ENCODE measurements at places on chromosomes 11 and 22.

DNA sequence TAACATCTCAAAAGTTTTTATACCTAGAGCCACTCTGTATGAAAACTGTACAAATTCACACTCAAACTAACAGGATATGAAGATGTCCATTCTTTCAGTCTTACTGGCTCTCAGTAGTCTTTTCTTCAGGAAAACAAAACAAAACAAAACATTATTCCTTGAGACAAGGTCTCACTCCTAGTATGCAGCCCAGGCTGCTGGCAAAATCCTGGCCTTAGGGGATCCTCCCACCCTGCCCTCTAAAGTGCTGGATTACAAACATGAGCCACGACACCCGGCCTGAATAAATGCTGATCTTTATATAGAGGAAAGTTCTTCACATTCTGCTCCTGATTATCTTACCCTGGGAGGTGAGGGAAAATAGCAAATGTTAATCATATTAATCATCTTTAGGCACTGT, 5.1 kb downstream of the APOL2 start:
- no peak for DNase-seq

DNA sequence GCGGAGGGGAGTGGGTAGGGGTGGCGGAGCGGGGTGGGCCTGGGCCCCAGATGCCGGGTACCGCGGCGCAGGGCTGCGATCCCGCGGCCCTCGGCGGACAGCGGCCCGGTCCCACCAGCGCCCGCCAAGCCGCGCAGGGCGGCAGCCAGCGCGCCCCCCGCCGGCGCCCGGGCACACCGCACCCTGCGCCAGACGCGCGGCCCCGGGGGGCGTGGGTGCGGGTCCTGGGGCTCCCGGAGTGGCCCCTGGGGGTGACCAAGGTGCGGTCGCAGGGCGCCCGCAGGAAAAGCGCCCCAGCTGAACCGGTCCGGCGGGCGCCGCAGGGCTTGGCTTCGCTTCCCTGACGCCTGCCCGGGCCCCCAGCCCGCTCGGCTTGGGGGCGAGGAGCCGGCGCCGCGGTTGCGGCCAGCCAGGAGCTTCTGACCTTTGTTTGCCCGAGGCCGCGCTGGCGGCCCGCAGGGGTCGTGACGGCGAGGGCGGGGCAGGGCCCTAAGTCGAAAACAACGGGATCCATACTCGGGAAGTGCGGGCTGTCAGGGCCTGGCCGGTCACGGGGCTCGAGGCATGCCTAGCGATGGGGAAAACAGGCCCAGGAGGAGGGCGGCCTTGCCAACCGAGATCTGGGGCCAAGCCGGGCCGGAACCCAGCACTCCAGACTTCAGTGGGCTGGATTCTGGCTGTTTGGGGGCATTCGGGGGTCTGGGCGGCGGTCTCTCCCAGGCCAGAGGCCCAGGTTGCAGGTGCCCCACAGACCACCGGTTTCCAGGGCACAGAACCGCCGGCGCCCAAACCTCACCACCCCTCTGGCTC, 581 bp upstream of the AP5B1 start:
- DNase-seq: no peak

- DNase-seq: no peak
These were observed 14.2 kb downstream of the GATD1 start for GRCh38 chr11:763073-763463.

GRCh38 chr11:123052901-123053721, 8.8 kb downstream of the HSPA8 start:
- no peak for DNase-seq

DNA sequence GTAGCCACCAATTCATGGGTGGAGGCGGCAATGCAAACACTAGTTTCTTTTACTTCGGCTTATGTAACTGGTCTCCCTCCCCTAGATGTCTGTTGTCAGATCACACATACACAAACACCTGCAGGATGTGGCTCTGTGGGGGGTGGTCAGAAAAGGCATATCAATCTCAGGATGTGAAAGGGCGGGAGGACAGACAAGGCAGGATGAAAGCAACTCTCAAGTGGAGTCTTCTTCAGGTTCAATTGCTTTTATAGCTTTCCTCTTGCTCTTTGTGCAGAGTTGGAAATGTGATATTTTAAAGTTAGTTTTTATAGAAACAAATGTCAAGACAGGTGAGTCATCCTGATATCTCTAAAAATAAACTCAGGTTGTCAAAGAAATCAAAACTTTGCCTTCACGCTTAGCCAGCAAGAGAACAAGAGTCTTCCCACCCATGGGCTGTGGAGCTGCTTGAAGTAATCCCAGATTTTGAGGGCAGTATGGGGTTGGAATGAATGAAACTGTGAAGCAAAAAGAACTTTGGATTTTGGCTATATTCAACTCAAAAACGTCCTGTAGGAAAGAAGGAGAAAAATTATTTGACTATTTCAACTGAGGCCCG, 423.4 kb downstream of the GUCY1A2 start:
- DNase-seq: no peak

DNA sequence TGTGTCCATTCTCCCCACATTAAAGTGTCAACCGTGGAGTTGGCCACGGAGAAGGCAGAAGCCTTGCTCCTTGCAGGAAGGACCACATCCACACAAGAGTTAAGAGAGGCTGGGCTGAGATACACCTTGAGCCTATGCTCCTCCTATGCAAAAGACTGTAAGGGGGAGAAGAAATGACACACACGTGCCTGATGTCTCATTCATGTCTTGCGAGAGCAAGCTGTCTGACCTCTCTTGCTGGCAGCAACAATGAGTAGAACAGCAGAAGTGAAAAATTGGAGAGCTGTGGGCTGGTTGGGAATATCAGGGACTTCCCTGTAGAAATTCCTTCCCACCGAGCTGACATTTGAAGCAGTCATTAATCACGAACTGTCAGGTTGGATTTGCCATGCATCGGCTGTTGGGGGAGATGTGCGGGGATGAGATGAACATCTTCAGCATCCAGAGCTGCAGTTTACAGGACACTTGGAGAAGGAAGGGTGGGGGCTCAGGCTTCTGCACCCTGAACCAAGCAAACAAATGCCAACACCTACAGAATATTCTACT, 139.3 kb downstream of the MYO18B start:
- DNase-seq: no peak

DNA sequence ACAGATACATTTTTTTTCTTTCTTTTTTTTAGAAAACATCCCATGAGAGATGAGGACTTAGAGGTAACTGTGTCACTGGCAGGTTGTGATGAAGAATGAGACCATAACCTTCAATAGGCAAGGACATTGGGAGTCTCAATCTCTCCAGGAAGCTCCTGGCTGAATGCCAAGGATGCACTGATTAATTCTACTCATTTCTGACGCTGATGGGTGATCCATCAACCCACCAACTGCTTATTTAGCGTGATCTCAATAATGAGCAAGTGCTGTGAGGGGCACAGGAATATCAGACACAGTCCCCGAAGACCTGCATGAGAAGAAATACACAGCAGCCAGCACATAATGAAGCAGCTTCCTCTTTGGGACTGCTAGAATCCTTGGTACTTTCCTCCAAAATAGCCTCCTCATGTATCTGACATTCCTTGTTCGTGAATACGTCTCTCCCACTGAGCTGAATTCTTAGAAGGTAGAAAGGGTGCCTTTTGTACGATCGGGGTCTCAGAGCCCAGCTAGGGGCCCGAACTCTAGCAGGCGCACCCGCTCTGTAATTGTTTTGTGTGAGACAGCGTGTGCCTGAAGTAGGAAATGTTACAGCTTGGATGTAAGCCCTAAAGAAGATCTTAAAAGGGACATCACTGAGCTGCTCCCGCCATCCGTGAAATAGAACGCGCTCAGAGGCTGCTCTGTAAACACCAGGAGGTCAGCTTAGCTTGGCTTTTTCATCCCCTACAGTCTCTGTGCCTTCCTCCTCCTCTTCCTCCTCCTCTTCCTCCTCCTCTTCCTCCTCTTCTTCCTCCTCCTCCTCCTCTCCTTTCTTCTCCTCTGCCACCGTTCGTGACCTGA, 7.2 kb downstream of the CLMP start:
- no peak for DNase-seq

All from BJ (cell line).